ENCODE measurements at places on chromosomes 11 and 22.

DNA sequence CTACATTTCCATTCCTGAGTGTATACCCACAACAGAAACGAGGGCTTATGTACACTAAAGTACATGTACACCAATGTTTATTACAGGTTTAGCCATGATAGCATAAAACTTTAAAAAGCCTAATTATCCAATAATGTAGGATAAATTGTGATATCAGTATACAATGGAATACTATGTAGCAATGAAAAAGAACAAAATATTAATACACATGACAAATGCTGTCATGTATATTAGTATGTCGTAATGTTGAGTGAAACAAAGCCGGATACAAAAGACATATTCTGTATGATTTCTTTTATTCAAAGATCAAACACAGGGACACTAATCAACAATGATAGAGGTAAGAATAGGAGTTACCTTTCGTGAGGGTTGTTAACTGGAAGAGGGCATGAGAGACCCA, 2.7 kb downstream of the SAA4 start:
- DNase-seq, result no peak

DNA sequence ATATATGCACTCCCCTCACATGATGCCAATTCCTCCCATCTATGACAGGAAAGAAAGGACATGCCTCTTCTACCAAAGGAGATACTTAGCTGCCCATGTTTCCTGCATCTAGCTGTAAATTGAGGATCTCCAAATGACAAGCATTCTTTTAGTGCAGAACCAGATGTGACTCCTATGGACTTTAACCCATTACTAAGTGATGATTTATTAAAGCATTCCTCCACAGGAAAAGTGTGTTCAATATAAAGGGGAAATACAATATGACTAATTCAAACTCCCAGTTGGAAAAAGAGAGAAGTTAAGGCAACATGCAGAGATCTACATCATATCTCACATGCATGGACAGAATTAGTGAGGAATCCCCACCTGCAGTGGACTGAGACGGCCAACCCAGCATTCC, 221.3 kb downstream of the FAM76B start:
- no peak for DNase-seq

DNA sequence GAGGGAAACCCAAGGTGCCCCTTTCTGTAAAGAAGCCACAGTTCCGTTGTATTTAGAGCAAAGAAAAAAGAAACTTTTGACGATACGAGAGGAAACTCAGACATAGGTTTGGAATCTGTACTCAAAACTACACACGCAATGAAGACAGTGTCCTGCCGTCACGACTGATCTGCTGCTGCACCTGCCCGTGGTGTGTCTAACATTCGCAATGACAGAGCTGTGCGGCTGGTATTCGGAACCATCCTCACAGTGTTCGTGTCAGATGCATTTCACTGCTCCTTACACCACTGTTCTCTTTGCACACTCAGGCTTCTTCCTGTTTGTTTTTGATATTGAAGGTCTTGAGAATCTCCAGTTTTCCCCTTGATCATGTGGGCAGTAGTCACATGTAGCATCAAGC, 84.8 kb downstream of the RTL6 start:
- no peak for DNase-seq

- no peak for DNase-seq
These were observed 99.7 kb upstream of the SYT13 start for GRCh38 chr11:45385844-45386243.

DNA sequence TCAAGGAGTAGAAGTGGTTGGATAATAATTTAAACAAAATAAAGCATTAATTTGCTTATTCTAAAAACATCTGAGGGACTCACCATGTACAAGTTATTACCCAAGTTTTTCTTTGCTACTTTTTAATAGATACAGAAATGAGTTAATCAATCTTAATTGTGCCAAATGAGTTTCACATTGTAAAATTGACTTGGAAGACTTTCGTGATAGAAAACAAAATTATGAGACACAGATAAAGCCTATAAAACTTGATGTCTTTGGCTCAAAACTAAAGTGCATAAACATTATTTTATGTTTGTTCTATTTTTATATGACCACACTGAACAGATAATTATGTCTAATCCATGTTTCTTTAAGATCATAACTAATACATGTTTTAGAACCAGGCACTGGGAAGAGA, 10.1 kb upstream of the CWF19L2 start:
- DNase-seq, result no peak

GRCh38 chr11:121328176-121328966, 35.8 kb downstream of the SC5D start:
- no peak for DNase-seq

DNA sequence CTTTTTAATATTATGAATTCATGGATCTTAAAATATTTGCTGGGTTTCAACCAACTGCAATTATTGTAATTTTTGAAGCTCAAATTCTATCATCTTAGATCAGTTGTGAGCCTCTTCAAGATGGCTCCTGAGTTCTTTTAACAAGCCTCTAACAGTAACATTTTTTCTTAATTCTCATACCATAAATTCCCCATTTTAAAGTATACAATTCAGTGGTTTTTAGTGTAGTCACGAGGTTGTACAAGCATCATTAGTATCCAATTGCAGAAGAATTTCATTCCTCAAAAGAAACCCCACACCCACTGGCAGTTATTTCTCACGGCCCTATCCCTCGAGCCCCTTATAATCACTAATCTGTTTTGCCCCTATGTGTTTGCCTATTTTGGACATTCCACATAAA, 270.8 kb downstream of the SBF2 start:
- no peak for DNase-seq

DNA sequence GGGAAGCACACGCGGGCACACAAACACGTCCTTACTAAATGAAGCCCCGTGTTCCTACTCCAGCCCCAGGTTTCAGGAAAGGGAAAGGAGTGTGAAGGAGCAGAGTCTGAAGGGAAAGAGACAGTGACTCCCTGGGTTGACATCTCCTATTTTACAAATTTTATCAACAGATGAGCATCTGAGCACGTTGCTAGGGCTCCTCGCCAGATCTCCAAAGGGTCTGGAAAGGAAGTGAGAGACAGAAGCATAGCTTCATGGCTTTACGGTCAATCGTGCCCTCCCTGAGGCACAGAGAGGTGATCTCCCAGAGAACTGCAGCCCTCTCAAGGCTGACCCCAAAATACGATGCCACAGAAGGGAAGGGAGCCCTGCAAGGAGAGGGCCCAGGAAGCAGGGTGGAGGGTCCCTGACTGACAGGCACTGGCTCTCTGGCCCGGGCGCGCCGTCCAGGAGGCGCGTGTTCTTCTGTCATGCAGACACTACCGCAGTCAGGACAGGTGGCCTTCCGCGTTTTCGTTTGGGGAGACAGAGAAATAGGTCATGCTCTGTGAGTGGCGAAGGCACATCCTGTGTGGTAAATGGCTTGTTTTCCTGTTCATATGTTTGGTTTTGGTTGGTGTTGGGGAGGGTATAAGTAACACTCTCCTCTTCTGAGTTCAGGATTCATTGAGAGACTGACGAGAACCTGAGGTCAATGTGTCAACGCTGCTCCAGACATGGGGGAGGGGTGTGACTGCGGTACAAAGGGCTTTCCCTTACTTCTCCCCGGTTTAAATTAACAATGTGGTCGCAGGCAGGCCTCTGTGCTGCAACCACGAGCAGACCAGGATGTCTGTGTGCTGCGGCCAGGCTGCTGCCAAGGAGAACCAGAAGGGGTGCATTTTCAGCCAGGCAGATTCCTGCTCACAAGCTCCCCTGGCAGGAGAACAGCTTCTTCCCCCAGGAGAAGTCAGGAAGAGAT, 813.3 kb downstream of the OPCML start:
- no peak for DNase-seq

GRCh38 chr11:2156416-2157182, 4.4 kb downstream of the INS start:
- peak; percentile 58 for DNase-seq

DNA sequence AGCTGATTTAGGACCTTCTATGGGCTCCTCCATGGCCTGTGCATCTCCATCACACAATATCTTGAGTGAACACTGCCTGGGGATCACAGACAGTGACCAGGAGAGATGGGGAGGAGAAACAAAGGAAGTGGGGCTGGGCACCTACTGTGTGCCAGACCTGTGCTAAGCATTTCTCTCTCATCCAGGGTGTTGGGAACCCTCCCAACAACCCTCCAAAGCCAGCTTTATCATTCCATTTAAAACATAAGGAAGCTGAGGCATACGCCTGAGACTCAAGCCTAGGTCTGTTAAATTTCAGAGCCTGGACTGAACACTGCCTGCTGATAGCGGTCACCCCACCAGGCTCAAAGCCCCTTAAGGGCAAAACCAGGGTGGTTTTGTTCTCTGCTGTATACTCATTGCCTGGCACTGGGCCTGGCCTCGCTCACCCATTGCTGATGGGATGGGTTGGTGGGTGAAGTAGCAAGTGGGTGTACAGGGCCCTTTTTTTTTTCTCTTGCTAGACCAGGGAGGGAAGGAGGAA, 130.1 kb downstream of the MN1 start:
- no peak for DNase-seq

- no peak for DNase-seq
These were observed 60.2 kb downstream of the PDHX start for GRCh38 chr11:34976496-34977088.

GRCh38 chr22:40641269-40641668, 4.8 kb upstream of the MRTFA start:
- no peak for DNase-seq

DNA sequence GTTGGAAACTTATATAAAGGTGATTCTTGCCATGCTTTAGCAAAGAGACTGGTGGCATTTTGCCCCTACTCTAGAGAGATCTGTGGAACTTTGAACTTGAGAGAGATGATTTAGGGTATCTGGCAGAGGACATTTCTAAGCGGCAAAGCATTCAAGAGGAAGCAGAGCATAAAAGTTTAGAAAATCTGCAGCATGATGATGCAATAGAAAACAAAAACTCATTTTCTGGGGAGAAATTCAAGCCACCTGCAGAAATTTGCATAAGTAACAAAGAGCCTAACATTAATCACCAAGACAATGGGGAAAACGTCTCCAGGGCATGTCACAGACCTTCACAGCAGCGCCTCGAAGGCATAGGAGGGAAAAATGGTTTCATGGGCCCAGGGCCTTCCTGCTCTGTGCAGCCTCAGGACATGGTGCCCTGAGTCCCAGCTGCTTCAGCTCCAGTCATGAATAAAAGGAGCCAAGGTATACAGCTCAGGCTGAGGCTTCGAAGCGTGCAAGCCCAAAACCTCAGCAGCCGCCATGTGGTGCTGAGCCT, 83.4 kb downstream of the MRTFA start:
- DNase-seq, result no peak

DNA sequence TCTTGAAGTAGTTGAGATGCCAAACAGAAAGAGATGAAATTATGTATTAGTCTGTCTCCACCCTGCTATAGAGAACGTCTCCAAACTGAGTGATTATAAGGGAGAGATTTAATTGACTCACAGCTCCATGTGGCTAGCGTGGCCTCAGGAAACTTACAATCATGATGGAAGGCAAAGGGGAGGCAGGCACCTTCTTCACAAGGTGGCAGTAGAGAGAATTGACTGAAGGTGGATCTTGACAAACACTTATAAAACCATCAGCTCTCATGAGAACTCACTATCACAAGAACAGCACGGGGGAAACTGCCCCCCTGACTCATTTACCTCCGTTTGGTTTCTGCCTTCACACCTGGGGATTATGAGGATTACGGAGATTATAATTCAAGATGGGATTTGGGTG, 794.0 kb downstream of the CNTN5 start:
- DNase-seq, result no peak

GRCh38 chr11:58573451-58574104, 2.1 kb downstream of the LPXN start:
- peak; percentile 29 for DNase-seq

GRCh38 chr22:50190182-50190940, 4.6 kb downstream of the TRABD start:
- DNase-seq, result peak; percentile 74

DNA sequence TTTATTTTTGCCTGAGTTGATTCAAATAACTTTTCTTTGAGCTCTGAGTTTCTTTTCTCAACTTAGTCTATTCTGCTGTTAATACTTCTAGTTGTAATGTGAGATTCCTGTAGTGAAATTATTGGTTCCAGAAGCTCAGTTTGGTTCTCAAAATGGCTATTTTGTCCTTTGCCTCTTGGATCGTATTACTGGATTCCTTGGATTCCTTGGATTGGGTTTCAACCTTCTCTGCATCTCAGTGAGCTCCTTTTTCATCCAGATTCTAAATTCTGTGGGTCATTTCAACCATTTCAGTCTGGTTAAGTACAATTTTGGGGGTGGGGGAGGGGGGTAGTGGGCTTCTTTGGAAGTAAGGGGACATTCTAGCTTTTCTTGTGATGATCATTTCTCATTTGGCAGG, 341.1 kb upstream of the CNTN5 start:
- no peak for DNase-seq

DNA sequence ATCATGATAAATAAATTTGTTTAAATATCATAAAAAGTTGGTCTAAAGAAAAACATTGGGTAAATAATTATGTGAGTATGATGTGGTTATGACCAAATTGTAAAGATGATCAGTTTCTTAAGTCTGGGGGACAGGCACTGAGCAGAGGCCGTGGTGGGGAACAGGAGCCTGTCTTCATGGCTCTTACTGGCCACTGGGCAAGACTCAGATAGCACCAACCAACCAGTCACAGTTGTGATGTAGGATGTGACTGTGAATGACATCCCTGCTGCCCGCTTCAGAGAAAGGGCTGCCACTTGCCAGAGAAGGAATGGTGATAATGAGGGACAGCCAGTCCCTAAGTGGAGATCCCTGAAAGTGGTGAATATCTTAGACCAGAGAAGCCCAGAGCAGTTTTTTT, 7.0 kb downstream of the PTPRJ start:
- no peak for DNase-seq

DNA sequence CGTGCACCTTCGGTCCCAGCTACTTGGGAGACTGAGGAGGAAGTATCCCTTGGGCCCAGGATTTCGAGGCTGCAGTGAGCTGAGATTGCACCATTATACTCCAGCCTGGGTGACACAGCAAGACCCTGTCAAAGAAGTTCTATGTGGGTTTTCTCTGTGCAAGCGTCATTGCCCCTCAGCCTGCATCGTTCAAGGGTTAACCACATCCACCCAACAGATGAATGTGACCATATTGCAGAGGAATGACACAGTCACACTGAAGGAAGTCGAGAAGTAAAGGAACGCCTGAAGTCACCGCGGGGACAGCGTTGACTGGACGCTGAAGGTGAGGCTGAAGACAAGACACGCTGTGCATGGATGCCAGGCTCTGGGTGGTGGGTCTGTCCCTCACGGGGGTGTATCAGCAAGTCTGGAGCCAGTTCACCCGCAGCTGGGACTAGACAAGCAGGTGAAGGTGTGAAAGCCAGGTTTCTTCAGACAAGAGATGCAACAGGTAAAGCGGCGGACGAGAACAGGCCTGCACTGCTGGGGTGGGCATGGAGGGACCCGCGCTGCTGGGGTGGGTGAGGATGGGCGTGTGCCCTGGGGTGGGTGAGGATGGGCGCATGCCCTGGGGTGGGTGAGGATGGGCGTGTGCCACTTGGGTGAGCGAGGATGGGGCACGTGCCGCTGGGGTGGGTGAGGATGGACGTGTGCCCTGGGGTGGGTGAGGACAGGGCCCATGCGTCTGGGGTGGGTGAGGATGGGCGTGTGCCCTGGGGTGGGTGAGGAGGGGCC, 36.5 kb upstream of the TOLLIP start:
- DNase-seq, result no peak

GRCh38 chr11:9922806-9923205, 258.9 kb downstream of the SWAP70 start:
- DNase-seq, result no peak

Measured in hematopoietic multipotent progenitor cell treated with erythropoietin and hydrocortisone succinate and interleukin-3 and kit ligand, for 15 days (in vitro differentiated cells).